ENCODE measurements at places on chromosomes 16 and 17.

DNA sequence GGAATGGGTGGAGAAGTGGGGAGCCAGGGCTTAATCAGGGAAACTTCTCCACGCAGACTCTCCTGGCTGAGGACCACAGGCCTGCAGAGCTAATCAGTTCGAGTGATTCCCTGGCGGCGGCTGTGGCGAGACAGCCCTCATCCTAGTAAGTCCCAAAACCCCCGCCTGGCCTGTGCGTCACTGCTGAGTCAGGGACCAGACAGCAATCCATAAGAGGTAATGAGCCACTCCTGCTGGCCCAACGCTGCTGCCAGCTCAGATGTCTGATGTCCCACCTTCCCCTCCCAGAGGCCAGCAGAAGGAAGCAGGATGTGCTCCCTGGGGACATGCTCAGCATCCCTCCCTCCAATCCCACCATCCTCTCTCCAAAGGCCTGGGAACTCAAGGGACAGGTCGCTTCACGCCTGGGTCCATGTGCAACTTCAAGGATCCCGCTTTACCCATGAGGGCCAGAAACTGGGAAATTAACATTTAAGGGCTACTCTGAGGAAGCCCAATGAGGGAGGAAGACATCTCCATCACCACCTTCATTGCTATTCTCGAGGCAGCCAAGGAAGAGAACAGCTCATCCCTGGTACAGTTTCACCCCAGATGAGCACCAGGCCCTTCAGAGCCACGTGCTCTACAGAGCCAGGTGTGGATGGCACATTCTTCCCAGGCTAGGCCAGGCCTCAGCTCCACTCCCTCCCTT, 7.9 kb downstream of the ACLY start:
- peak; percentile 97 for DNase-seq

DNA sequence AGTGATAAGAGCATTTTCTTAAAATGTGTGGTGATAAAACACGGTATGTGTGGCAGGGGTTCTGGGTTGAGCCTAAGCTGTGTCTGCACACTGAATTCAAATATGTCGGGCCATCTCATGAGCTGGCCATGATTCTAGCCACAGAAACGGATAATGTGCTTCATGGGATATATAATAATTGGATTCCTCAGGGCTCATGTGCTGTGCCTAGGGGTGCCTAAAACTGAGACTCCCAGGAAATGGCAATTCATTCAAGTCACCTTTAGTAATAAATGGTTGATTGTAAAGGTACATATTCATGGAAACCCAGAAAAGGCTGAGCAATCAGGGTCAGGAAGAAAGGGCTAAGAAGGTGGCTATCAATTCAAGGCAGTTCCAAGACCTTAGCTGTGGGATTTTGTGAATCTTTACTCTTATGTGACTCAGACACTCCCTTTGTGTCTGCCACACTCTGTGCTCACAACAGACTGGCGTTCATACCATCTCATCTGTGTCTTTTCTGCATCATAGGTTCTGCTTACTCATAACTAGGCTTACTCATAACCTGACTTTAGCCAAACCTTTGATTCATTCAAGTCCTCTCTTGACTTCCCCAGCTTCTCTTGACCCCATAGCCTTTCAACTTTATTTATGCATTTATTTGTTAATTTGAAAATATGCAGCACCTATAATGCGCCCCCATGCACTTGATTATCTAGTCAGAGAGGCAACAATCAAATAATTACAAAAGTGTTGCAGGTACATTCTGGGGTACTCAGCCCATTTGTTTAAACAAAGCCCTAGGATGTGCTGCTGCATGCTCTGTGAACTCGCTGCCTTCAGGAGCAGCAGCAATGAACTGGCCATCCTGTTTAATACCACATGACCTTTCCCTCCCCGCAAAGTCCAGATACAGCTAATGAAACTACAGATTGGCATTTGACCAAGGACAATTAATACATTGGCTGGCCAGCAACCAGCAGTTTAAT, 28.4 kb upstream of the MED13 start:
- peak; percentile 82 for DNase-seq

GRCh38 chr16:3096362-3096761, 2.7 kb downstream of the ZSCAN10 start:
- DNase-seq: no peak

GRCh38 chr16:87821376-87822107, 47.8 kb downstream of the SLC7A5 start:
- DNase-seq: no peak

DNA sequence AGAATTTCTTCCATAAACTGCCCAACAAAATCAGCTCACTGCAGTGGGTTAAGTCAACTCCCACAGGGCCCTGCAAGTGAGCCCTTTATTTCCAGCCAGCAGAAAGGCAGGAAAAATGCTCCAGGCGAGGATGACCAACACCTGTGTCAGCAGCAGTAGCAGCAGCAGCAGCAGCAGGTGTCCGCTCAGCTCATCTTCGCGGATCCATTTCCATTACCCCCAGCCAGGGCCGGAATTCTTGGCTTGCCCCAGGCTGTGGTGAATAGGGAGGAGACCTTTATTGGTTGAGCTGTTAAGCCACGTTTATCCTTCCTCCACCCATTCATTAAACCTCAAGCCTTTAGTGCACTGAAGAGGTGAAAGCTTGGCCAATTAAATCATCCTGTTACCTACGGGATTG, 46.2 kb downstream of the MARCHF10 start:
- DNase-seq: no peak

GRCh38 chr17:72126575-72127486, 6.0 kb downstream of the SOX9 start:
- DNase-seq: peak; percentile 89

- no peak for DNase-seq
Observed at GRCh38 chr16:21223787-21224186, 9.7 kb upstream of the ANKS4B start.

GRCh38 chr17:75778861-75779249, 5.8 kb upstream of the UNK start:
- DNase-seq: no peak

GRCh38 chr16:89117227-89117974, 23.7 kb downstream of the ACSF3 start:
- no peak for DNase-seq

DNA sequence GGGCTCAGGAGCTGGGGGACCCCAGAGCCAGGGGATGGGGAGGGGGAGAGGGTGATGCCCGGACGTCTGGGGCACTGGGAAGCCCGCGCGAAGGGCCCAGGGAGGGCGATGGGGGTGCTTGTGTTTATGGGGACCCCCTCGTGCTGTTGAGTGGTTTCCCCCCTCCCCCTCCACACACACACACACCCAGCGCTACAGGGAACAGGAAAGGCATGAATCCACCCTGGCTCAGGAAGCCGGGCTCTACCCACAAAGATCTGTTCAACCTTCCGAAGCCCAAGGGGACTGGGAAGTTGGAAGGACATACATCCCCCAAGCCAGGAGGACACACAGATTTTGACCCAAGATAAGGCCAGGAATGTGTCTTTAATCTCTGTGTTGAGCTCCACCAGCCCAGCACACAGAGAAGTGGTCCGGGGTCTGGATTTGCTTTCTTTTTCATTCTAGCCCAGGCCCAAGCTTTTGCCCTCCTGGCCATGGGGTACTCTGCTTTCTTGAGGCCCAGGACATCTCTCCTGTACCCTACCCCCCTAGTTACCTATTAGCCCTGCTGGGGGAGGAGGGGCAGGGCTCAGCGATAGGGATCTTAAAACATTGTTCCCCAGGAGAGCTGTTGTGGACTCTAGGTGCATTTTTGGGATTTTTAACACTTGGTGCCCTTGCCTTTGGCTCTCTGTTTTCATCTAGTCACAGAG, 1.2 kb downstream of the UBALD2 start:
- peak; percentile 54 for DNase-seq

DNA sequence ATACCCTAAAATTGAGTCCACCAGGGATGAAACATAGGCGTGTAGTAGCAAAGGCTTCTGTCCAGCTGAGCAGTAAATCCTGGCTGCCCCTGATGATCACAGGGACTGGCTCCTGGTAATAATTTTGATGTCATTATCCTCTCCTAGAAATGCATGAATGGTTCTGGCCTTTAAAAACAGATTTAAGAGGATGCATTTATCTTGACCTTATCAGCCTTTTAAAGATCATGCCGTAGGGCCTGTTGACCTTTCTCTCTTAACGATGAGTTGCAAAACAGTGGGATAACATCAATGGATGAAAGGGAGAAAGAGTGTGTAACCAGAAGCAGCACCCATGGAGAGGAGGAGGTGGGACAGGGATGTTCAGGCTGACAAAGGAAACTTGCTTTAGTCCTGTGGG, 128.5 kb downstream of the CA10 start:
- no peak for DNase-seq

GRCh38 chr17:72477491-72477890, 356.7 kb downstream of the SOX9 start:
- DNase-seq: no peak

DNA sequence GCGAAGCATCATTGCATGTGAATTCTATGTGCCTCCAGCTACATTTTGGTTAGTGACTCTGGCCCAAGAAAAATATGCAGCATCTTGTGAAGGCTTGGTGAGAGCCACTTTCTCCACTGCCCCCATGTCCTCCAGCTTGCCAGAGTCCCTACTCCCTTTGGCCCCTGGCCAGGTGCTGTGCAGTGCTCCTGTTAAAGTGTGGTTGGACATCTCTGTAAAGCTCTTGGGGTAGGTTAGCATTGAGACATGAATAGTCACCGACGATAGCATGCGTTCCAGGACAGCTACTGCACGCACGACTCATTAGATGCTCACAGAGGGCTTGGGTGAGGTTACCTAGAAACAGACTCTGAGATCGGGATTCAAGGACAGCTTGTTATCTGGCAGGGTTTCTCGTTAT, 48.6 kb downstream of the FOXL1 start:
- DNase-seq: no peak

DNA sequence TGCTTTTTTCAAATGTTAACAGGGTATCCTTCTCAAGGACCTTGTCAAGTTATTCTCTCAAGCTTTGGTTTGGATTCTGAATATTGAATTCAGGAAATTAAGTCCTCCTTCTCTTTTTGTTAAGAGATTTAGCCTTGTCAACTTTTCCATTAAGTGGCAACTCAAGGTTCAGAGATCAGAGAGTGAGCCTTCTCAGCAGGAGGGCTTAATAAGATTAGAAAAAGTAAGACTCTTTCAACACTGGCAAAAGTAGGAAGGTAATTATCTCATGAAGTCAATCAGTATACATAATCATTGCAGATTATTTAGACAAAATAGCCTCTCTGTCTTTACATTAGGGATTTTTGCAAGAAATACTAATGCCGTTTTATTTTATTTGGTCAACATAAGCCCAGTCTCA, 330.7 kb downstream of the KIF2B start:
- no peak for DNase-seq

DNA sequence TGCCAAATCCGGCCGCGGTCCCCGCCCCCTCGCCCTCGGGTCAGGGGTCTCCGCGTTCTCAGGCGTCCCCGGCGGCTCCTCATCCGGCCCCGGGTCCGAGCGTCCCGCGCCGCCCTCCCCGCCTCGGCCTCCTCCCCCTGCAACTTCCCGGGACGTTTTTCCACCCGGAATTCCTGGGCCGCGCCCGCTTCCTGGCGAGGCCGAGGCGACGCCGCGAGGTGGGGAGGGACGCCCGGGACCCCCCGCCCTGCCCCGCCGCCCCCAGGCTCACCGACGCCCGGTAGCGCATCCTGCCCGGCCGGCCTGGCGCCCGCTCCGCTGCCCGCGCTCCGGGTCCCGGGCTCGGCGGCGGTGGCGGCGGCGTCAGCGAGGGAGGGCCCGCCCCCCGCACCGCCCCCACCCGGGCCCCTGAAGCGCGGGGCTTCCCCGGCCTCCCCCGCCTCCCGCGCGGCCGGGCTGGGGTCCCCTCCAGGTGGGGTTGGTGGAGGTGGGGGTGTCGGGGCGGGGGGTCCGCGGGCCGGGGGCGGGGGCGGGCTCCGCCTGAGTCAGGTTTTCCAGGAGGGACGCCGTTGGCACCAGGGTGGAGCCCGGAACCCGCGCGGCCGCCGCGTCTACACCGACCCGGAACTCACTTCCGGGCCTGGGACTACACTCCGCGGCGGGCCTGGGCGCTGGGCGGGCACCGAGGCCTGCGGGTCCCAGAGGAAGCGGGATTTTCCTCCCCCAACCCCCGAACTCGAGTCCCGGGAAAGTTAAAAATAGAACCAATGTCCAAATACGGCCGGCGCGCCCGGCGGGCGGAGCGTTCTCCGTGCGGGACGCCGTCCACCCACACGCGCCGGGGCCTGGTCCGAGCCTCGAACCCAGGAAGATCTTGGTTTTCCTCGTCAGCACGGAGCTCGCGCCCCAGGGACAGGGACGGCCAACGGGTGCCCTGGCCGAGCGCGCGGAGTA, 6.8 kb downstream of the MYO1C start:
- peak; percentile 76 for DNase-seq

- peak; percentile 21 for DNase-seq
Observed at GRCh38 chr17:36938566-36939051, 1.3 kb downstream of the LHX1 start.

- peak; percentile 34 for DNase-seq
Observed at GRCh38 chr16:89297156-89297874, 79.8 kb downstream of the ZNF778 start.

DNA sequence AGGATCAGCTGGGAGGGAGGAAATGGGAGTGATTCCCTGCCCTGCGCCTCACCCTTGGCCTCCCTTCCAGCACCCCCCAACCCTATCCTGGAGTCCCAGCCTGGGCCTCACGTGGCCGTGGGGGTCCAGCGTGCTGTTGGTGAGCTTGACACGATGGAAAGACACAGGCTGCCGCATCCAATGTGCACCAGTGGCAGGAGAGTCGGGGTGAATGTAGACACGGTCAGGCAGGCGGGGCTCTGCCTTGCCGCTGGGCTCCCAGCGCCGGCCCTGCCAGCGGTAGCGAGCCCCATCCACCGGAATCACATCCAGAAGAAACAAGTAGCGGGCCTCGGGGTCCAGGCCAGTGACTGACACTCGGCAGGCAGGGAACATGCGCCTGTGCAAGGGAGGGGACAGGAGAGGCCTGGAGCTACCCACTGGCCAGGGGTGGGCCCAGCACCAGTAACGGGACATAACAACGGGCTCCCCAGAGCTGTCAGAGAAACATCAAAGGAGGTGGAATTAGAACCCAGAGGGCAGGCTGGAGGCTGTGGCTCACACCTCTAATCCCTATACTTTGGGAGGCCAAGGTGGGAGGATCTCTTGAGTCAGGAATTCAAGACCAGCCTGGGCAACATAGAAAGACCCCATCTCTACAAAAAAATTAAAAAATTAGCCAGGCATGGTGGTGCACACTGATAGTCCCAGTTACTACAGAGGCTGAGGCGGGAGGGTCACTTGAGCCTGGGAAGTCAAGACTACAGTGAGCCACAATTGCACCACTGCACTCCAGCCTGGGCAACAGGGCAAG, 2.7 kb downstream of the TBX6 start:
- DNase-seq: no peak

DNA sequence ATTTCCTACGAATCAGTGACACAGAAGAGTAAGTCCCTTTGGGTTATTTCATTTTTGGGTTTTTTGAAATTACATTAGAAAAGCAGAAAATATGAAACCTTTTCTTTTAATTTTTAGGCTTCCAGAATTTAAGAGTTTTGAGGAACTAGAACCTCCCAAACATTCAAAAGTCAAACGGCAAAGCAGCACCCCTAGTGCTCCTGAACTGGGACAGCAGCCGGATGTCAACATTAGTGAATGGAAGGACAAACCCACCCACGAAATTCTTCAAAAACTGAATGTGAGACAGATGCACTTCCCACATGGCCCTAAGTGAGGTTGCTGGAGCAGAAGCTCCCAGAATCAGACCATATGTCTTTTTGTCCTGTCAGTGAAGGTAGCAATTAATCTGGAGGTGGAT, 199.4 kb downstream of the PHKB start:
- DNase-seq: no peak
